ENCODE measurements at places on chromosomes 2 and 18.

DNA sequence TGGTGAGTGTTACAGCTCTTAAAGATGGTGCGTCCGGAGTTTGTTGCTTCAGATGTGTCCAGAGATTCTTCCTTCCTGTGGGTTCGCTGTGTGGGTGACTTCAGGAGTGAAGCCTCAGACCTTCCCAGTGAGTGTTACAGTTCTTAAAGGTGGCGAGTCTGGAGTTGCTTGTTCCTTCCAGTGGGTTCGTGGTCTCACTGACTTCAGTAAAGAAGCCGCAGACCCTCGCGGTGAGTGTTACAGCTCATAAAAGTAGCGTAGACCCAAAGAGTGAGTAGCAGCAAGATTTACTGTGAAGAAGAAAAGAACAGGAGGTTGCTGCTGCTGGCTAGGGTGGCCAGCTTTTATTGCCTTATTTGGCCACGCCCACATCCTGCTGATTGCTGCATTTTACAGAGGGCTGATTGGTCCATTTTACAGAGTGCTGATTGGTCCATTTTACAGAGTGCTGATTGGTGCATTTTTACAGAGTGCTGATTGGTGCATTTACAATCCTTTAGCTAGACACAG lies 34.0 kb upstream of the SPTBN1 start:
- no peak for DNase-seq

DNA sequence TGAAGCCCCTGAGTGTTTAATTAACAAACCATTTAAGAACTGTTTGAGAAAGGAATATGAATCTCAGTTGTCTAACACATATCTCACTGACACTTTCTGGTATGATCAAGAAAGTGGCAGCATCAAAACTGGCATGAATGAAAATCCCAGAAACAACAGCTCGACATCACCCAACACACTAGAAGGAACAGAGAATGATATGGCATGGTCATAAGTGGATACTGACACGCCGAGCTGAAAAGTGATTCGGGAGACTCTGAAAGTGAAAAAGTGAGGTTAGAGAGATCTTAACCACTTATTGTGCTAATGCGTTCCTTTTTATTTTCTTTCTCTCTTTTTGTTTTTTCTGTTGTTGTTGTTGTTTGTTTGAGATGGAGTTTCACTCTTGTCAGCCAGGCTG lies 37.9 kb downstream of the MRPL35 start:
- no peak for DNase-seq

DNA sequence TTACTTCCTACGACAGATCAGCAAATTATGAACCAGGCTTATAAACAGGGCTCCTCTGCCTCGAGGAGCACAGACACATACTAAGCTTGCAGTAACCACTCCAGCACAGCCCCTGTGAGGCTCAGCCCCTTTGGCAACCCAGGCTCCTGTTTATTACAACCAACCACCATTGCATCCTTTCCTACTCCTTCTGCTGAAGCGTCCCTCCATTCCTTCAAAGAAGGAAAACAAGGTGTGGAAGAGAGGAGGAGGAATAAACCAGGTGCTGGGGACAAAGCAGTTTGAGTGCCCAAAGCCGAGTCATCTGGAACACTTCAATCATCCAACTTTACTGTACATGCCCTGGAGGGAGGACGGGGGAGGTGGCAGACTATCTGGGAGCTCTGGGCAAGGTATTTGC lies 87.2 kb upstream of the MGAT4A start:
- DNase-seq = no peak

- DNase-seq = no peak
Observed at GRCh38 chr2:1479346-1479745, 66.1 kb downstream of the TPO start.

DNA sequence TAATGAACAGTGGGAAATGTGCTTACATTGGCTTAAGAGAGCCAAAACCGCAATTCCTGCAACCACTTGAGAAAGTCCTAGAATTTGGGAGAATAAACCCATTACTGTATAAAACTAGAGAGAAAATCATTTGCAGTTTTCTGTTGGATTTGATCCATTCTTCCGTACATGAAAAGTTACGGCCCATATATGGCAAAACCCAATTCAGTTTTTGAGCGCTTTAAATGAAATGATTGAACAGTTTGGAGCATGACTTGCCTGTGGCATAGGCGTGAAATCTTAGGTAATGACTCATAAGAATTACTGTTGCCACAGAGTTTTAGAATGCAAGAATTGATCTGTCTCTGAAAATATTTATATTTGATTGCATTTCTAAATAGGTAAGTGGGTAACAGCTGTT lies 52.0 kb downstream of the PHLPP1 start:
- DNase-seq = no peak

DNA sequence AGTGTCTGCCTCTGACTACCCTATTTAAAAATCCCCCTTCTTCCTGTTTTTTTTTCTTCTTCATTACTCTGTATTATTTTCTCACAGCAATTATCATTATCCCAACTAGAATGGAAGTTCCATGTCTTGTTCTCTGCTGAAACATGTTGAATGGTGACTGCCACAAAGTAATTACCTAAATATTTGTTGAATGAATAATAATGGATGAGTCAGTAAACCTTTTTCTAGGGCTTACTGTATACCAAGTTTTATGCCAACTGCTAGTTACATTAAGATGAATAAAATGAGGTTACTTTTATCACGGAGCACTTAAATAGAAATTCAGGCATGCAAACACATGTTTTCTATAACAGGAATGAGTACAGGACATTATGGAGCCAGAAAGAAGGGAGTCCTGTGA lies 490.6 kb downstream of the THSD7B start:
- DNase-seq = no peak

- DNase-seq = peak; percentile 57
Observed at GRCh38 chr2:218270721-218271486, 585 bp downstream of the PNKD start.

GRCh38 chr2:1140389-1141003 lies 189.8 kb downstream of the SNTG2 start:
- no peak for DNase-seq

DNA sequence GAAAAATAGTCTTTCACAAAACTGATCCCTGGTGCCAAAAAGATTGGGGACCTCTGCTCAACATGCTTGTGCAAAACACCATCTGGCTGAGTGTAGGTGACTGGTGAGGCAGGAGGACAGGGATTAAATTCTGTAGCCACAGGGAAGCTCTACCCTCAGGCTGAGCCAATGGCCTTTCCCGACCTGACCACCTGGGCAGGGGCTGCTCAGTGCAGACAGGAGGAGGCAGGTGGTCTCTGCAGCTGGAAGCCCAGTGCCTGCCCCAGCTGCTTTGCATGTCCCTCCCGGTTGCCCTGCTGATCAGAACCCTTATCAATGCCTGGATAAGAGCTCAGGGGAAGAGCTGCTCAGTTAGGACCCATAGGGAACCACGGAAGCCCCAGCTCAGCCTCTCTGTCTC lies 235.3 kb downstream of the ANKRD36 start:
- DNase-seq = no peak

GRCh38 chr18:12998332-12999060 lies 7.3 kb downstream of the CEP192 start:
- DNase-seq = no peak

GRCh38 chr2:221001381-221001801 lies 570.7 kb downstream of the EPHA4 start:
- no peak for DNase-seq

DNA sequence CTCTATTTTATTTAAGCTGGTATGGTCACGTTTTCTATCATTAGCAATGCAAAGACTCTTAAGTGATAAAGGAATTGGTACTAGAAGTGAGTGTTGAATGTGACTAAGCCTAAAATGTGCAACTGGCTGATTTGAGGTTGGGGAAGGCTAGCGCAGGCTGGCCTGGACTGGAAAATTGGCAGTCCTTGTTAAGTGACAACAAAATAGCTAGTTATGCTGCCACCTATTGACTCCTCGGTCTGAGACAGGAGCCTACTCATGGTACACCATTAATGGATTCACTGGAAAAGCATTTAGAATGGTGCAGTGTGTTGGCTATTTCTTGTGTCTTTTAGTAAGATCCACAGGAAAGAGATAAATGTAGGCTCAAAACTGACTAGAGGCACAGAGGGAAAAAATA lies 5.7 kb upstream of the WIPF1 start:
- DNase-seq = peak; percentile 73

GRCh38 chr2:44969936-44970335 lies 28.4 kb downstream of the SIX3 start:
- no peak for DNase-seq

DNA sequence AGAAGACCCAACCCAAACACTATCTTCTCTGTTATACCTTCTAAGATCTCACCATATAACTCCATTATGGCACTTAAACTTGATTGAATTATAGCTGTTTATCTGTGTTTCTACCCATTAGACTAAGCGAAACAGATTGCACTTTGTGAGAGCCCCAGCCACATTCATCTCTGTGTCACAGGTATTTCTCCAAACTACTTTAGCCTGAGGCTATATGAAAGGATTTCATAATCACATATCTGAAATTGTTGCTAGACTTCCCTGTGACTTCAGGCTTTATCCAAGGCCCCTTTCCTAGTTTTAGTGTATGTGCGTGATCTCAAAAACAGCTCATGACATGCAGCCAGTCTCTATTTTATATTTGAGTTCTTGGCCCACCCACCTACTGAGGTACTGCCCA lies 745.0 kb upstream of the ACVR2A start:
- DNase-seq = no peak

DNA sequence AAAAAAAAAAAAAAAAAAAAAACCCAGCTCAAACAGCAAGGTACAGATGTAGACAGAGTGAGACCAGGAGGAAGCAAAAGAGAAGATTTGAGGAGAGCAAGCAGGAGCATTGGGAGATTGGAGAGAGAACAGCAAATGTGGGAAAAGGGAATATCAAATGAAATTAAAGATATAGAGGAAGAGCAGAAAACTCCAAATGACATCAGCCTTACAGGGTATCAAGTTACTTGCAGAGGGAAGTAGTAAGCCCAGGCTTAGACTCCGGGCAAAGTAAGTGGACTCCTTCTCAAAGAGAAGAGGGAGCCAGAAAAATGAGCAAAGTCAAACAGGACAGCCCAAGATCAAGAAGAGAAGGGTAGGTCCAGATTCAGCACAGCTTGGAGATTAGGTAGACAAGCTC lies 93.3 kb upstream of the PPP1CB start:
- DNase-seq = no peak

DNA sequence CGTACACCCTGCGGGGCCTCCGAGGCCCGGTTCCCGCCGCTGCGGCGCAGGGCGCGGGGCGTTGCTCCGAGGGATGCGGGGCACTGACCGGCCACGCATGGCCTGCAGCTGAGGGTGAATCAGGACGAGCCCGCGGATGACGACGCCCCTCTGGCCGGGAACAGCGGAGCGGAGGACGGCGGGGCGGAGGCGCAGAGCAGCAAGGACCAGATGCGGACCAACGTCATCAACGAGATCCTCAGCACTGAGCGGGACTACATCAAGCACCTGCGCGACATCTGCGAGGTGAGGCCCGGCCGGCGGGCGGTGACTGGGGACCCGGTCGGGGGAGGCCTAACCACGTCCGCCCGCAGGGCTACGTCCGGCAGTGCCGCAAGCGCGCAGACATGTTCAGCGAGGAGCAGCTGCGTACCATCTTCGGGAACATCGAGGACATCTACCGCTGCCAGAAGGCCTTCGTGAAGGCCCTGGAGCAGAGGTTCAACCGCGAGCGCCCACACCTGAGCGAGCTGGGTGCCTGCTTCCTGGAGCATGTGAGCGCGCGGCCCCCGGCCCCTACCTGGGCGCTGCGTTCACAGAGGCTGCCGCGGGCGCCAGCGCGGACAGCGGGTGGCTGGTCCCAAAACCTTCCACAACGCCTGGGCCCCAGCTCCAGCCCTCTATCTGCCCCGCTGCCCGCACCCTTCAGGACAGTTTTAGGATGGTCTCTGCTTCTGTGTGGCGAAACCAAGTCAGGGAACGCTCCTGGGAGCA lies 53.2 kb downstream of the FAM168B start:
- peak; percentile 6 for DNase-seq

- no peak for DNase-seq
Observed at GRCh38 chr18:24561369-24561965, 101.0 kb downstream of the HRH4 start.

DNA sequence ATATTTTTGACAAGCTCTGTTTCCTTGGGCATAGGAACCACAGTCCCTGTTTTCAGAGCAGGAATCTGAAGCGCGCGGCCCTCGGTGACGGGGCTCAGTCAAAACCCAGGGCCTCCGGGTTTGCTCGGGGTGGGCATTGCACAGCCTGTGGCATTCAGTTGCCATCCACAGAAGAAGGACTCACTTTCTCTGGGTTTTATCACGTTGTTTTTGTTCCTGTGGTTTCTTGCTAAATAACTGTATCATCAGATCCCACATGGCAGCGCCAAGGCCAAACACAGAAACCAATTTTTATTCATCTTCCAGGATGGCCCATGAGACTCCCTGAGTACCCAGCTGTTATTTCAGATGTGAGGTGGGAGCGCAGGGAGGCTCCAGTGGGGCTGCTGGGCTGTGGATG lies 35.6 kb downstream of the SGPP2 start:
- no peak for DNase-seq

DNA sequence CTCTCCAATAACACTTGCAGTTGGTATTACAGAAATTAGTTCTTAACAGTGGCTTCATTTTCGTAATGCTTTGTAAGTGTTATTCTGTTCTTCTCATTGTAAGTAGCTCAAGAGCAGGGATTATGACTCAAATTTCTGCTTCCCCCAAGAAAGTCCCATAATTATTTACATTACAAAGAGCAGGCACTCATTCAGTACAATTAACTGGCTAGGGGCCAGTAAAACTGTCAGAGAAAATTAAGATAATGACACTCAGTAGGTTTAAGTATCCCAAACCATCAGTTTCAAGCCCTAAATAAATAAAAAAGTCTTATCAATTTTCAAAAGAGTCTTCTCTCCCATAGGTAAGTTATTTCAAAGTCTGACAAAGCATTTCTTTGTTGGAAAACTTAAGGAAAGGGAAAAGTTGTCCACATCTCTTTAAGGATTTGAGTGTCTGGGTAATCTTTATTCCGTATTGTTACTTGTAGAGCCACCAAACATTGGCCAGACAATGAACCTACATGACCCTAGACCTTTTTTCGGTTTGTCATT lies 137.1 kb downstream of the ARHGAP28 start:
- DNase-seq = no peak

GRCh38 chr2:69163109-69163508 lies 150.1 kb downstream of the ANTXR1 start:
- DNase-seq = no peak
